ENCODE measurements at places on chromosomes 12 and 14.

DNA sequence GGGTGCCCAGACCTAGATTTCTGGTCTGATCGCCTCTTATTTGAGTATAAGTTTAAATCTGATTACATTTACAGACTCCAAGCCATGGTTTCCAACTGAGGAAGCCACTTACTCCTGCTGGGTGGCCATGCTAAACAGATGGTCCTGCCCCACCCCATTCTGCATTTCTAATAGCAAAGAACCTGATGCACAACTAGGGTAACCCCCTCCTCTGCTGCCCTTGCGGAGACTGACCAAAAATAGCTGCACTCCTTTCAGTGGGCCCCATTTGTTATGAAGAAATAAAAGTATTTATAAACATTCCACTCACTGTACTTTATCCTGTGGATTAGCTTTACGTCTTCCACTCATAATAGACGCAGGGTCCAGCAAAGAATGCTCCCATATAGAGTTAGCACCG, 6.8 kb downstream of the GIT2 start:
- H3K27ac ChIP-seq, result peak overlapping the region; percentile 61
- no peaks in the 10 kb centered on the region for H3K36me3 ChIP-seq
- no peak for ATAC-seq
- H3K4me1 ChIP-seq, result peaks cover 2% of the 10 kb centered on the region
- no peaks in the 10 kb centered on the region for H3K27me3 ChIP-seq
- no peak overlapping the region for H3K4me3 ChIP-seq

DNA sequence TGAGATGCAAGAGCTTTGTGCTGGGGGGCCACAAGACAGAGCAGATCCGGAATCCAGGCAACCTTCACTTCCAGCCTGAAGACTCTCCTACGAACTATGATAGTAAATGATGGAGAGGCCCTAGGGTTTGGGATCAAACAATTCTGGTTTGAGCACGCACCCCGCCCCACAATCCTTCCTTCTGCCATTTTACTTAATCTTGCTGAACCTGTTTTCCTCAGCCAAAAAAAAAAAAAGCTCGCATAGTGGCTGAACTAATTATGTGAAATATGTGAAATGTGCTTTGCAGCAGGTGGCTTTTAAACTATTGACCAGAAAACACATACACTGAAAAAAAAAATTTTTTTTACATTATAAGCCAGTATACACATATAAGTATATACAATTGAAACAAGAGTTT, 667 bp upstream of the ITFG2 start:
- no peak for ATAC-seq
- H3K27ac ChIP-seq, result no peak overlapping the region
- no peaks in the 10 kb centered on the region for H3K36me3 ChIP-seq
- peaks cover 13% of the 10 kb centered on the region for H3K4me1 ChIP-seq
- H3K4me3 ChIP-seq, result peak overlapping the region; percentile 68
- H3K27me3 ChIP-seq, result no peaks in the 10 kb centered on the region

DNA sequence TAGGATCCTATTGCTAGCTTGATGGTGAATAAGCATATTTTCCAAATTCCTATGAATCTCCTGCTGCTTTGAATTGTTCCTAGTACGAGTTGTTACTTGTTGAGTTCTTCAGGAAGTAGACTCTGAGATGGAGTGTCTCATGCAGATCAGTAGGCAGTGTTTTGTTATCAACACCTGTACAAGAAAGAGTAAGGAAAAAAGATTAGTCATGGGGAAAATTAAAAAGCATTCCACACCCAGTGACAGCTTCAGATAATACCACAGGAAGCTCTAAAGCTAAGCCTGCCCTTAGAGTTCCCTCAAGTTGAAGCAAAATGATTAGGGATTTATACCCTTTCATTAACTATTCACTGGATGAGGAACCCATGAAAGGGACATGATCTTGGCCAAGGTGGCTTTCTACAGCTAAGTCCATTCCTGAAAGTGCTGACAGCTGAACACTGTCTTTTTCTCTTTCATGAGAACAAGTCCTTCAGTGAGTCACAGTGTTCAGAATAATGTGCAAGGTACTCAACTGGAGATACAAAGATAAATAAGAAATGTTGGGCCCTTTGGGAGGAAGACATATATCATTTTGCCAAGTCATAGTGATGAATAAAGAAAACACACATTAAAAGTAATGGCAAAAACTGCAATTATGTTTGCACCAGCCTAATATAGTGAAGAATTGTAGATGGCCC, 49.1 kb downstream of the CCER1 start:
- no peaks in the 10 kb centered on the region for H3K36me3 ChIP-seq
- no peak overlapping the region for H3K27ac ChIP-seq
- no peaks in the 10 kb centered on the region for H3K27me3 ChIP-seq
- no peaks in the 10 kb centered on the region for H3K4me1 ChIP-seq
- no peak overlapping the region for H3K4me3 ChIP-seq
- ATAC-seq, result no peak

DNA sequence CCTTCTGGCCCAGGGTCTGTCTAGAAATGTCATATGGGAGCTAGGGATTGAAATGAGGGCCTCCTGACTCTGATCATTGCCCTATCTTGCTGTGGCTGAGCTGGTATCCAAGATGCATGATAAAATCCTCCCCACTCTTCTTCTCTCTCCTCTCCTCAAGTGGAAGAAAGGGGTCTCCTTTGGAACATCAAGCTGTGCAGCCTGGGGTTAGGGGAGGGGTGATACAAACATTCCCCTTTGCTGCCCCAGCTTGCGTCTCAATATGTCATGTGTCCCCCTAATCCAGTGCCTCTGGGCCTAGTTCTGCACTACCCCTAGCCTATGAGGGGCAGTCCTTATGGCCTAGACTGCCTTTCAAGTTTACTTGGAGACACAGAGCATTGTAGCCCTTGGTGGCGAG, 8.5 kb downstream of the RDH16 start:
- H3K4me1 ChIP-seq, result no peaks in the 10 kb centered on the region
- no peaks in the 10 kb centered on the region for H3K27me3 ChIP-seq
- H3K36me3 ChIP-seq, result no peaks in the 10 kb centered on the region
- no peak for ATAC-seq
- H3K4me3 ChIP-seq, result no peak overlapping the region

DNA sequence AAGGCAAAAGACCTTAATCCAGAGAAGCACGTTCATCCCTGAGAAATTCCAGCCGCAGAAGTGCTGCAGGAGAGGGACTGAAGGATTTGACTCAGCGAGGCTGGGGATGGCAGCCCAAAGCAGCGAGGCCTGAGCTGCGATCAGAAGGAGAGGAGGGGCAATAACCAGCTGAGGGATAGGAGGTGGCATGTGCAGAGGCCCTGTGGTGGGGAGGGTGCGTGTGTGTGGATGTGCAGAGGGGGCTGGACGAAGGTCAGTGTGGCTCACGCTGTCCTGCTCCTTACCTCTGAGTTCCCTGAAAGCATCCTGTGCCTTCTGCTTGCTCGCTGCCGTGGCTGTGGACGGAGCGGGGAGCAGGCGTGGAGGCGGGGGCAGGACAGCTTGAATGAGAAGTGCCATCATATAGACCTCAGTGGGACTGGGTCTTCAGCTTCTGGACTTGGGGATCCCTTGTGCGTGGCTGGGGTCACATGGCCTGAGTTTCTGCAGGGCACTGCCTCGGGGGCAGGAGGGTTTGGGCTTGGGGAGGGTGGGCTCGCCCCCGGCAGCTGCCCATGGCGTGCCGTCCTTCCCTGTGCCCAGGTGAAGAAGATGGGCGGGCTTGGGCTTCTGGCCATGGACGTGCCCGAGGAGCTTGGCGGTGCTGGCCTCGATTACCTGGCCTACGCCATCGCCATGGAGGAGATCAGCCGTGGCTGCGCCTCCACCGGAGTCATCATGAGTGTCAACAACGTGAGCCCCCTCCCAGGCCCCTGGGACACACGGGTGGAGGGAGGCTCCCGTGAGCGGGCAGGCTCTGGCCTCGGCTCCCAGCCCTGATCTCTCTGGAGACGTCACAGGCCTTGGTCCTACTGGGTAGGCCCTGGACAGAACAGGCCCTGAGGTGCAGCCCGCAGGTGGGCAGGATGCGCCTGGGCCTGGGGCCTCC, 11.0 kb downstream of the ACADS start:
- no peaks in the 10 kb centered on the region for H3K4me1 ChIP-seq
- H3K27ac ChIP-seq, result no peak overlapping the region
- no peaks in the 10 kb centered on the region for H3K27me3 ChIP-seq

DNA sequence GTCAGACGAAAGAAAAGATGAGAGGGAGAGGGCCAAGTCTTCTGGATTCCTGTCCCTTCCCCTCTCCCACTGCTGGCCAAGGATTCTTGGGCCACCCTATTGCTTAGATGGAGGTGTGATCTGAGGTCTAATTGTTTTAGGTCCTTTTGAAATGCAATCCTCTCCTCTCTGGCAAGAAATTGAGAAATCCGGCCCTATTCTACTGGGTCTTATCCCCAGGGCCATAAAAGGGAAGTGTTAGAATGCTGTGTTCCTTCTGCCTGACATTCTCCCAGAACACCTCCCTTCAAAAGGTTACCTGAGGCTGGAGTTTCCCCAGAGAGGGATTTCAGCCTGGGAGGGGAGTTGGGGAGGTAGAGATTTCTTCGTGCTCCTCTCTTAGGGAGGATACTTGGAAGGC, 4.4 kb downstream of the WNT5B start:
- H3K27ac ChIP-seq, result peak overlapping the region; percentile 89
- H3K27me3 ChIP-seq, result no peaks in the 10 kb centered on the region
- H3K4me3 ChIP-seq, result no peak overlapping the region
- peaks cover 6% of the 10 kb centered on the region for H3K36me3 ChIP-seq
- peaks cover 21% of the 10 kb centered on the region for H3K4me1 ChIP-seq
- ATAC-seq, result peak; percentile 32

- H3K27ac ChIP-seq, result no peak overlapping the region
- H3K4me1 ChIP-seq, result no peaks in the 10 kb centered on the region
- no peak overlapping the region for H3K4me3 ChIP-seq
- no peaks in the 10 kb centered on the region for H3K27me3 ChIP-seq
Observed at GRCh38 chr12:6125310-6125608, 789 bp upstream of the VWF start.

GRCh38 chr12:106179086-106179485, 40.3 kb upstream of the NUAK1 start:
- H3K27ac ChIP-seq, result peak overlapping the region; percentile 53
- ATAC-seq, result peak; percentile 88
- H3K4me3 ChIP-seq, result no peak overlapping the region
- H3K4me1 ChIP-seq, result no peaks in the 10 kb centered on the region

DNA sequence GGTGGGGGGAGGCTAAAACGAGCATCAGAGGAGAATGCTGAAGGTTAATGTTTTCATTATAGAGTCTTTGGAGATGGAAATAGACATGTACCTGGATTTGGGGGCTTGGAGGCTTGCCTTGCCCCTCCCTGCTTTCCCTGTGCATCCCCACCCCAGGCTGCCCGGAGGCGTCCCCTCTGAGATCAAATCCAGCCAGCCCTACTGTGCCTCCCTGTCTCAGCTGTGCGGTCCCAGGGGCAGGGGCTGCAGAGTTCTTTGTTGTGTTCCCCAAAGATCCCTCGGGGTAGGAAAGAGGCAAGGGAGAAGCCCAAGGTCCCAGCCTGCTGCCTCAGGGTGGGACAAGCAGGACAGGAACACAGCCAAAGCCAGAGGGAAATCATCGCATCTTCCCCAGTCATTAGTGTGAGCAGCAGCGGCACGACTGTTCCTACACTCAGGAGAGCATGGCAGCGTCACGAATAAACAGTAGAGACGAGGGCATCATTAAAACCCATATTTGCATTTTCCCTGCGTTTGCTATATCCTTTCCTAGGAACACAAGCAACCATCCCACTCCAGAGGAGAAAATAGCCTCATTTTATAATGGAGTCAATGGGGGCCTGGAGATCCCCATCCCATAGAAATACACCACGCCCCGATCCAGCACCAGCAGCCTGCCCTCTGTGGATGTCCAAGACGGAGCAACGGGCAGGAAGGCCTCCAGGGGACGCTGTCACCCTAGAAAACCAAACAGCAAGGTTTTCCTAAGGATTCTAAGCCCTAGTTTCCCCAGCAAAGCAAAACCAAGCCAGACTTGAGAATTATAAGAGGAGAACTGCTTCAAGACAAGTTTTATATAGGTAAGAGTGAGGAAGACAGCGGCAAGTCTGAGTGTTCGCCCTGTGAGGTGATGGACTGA, 32.4 kb downstream of the ANO2 start:
- H3K27me3 ChIP-seq, result peaks cover 39% of the 10 kb centered on the region
- H3K27ac ChIP-seq, result no peak overlapping the region
- ATAC-seq, result no peak
- H3K4me3 ChIP-seq, result no peak overlapping the region
- H3K36me3 ChIP-seq, result no peaks in the 10 kb centered on the region

- H3K4me1 ChIP-seq, result no peaks in the 10 kb centered on the region
- no peak overlapping the region for H3K27ac ChIP-seq
- no peak overlapping the region for H3K4me3 ChIP-seq
- ATAC-seq, result no peak
Observed at GRCh38 chr12:97308576-97309198, 153.9 kb upstream of the RMST start.

All from gastroesophageal sphincter (tissue), 4 donors.